ENCODE measurements at places on chromosomes 3 and 15.

DNA sequence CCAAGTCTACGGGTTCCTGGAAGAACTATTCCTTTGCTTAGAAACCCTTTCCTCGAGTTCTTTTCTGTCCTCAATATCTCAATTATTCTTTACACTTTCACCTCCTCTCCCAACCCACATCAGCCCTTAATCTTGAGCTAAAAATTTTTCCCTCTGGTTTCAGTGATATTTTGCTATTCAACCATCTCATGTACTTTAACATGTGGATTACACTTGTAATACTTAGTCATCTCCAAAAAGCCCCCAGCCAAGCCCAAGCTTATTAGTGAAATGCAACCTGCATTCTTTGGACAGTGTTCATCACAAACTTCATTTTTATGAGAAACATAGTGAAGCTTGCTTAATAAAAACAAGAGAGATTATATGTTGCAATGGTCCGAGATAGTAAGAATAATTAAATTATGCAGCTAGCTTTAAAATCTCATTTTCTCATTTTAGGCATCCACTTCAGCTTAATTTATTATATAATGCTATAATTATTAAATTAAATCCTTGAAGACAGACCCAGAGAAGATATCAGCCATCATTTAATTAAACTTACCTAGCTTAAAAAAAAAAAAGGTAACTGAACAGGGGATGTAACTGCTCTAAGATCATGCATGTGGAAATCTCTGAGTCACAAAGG, 534.5 kb upstream of the TBL1XR1 start:
- DNase-seq, result no peak

DNA sequence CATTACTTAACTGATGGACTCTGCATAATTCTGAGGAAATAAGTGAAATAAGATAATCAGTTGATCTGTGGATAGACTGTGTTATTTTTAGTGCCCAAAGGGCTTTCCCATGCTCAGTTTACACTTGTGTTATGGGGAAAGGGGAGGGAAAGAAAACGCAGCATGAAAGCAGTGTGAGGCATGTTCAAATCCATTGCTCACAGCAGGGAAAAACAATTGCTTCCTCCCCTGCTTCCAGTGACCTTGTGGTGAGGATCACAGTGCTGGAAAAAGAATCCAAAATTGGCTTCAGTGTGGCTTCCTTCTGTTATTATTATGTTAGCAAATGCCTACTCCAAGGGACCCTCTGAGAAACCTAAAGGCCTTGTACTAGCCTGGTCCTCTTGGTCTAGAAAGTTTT, 285.1 kb upstream of the CDIN1 start:
- DNase-seq, result no peak

DNA sequence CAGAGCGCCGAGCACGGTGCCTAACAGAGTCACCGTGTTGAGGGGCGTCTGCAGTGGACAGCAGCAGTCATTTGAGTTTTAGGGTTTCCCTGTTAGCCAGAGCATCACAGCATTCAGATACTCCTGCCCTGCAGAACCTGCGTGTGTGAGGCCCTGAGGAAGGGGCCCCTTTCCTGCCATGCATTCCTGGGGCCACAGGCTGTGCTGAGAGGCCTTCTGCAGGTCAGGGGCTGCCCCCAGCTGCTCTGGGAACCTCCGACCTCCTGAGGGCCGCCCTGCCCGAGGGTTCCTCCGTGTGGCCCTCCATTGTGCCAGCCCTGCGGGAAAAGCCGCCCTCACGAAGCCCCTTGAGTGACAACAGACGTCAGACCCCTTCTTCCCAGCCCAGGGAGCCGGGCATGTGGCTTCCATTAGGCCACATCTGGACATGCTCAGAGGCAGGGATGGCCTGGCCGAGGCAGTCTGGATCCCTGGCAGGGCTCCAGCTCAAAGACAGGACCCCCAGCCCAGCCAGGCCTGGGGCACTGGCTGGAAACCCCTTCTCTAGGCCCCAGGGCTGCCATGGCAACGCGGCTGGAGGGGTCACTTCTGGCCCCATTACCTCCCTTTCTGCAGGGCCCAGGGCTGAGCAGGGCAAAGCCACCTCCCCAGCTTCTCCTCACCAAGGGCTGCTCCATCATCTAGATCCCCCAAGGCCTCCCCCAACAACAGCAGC, 25.3 kb downstream of the FBLN2 start:
- DNase-seq, result no peak

- DNase-seq, result no peak
Observed at GRCh38 chr15:99485153-99485961, 80.4 kb upstream of the MEF2A start.

DNA sequence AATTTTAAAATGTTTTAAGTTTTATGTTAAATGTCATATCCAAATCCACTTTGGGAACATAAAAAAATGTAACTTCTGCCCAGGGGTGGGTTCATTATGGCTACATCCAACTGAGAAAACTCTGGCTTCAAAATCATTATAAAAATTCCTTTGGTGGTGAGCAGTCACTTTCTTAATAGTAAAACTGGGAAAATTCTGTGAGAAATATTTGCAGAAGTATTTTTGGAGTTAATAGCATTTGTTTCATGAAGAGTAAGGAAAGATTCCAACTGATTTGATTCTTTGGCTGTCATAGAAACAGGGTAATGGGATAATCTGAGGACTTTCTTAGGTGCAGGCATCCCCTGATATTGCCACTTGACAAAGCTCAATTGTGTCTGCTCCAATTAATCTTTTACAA, 38.8 kb downstream of the CPA3 start:
- DNase-seq, result no peak

GRCh38 chr3:138367911-138368310, 19.5 kb downstream of the MRAS start:
- no peak for DNase-seq

DNA sequence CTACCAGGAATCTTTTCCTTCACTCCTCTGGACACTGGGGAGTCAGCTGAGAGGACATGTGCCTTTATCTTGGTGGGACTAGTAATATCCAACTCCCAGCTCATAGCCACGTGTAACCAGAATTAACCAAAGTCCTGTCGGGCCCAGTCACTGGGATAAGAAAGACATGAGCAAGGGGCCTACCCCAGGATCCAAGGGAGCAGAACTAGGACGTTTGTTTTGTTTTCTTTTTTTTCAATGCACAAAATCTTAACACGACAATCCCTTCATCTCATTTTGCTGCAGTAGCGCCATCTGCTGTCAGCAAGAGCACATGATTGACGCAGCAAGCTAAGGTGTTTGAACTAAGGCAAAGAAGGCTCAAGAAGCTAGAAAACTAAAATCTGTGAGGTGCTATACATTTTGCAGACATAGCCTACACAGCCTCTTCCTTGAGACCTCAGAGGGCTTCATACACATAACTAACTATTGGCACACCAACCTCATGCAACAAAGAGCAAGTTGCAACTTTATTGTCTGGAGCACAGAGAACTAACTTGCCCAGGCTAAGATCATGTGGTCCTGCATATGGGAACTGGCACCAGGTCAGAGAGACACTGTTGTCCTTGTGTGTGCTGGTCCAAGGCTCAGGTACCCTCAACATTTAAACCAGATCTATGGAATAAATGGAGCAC, 43.6 kb downstream of the RLBP1 start:
- peak; percentile 52 for DNase-seq

DNA sequence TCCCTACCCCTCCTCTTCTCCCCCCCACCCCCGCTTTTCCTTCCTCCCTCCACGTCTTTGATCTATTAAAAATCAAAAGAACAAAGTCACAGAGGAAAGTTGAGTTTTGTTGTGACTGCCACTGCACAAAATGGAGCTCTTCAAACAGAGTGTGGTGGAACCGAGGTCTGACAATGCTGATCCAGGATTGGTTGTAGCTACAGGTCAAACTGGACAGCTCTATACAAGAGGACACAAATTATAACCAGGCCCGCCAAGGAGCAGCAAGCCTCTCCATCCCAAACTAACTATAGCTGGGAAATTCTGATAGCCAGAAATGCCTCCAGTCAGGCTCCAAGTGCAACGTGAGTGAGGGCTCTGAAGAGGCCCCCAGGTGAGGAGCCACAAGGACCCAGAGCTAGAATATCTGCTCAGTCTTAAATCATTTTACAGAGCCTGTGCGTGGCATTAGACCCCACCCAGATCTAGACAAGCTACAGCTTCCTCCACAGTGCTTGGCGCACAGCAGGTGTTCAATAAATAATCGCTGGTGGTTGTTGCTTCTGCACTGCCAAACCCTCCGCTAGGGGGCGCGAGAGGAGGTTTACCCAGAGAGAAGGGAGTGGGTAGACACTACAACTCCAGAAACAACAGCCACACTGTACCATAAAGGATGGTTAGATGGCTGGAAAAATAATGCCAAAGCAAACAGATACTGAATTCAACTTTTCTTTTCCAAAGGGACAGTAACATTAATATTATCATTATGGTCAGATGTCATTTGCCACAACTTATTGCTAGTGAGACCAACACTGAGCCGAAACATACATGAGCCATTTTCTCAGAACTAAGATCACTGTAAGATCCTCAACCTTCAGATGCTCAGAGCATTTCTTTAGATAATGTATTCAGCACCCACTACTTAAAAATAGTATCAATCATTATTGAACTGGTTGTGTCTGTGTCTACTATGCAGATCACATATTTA, 44.6 kb downstream of the ZIC4 start:
- no peak for DNase-seq

DNA sequence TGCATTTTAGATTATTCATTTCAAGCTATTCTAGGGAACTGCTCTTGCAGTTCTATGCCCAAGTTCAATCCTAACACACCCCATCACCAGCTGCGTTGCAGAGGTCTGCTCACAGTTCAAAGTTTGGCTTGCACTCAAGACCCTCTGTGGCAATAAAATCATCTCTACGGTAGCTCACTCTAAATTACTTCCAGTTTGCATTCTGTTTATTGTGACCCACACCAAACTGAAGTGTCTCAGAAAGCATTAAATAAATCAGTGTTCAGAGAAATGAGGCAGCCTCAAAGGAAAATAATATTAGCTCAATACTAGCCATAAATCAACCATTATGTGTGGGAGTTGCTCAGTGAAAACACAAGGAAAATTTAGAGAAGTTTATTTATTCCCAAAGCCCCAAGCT, 250.3 kb downstream of the MAGI1 start:
- DNase-seq, result no peak

GRCh38 chr3:86895202-86895601, 95.7 kb downstream of the VGLL3 start:
- no peak for DNase-seq

DNA sequence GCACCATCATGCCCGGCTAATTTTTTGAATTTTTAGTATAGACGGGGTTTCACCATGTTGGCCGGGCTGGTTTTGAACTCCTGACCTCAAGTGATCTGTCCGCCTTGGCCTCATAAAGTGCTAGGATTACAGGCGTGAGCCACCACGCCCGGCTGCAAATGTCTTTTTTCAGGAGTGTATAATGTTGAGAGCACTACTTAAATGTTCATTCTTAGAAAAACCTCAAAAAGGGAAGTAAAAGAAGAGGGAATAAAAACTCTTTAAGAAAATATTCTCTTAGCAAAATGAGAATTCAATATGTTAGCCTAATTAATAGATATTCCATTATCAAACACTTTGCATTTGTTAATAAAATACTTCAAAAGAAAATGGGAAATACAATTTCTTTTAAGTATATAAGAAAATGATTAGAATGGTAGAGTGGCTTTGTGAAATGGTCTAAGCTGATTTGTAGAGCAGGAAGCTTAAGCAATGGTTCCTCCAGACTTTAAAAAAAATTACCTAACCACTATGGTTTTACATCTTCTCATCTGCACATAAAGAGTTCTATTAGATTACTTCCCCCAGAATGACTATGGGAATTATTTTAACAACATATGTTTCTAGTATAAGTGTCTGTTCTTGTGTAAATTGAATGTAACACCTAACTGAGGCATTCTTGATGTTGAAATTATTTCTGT, 226.7 kb upstream of the ALCAM start:
- DNase-seq, result no peak

DNA sequence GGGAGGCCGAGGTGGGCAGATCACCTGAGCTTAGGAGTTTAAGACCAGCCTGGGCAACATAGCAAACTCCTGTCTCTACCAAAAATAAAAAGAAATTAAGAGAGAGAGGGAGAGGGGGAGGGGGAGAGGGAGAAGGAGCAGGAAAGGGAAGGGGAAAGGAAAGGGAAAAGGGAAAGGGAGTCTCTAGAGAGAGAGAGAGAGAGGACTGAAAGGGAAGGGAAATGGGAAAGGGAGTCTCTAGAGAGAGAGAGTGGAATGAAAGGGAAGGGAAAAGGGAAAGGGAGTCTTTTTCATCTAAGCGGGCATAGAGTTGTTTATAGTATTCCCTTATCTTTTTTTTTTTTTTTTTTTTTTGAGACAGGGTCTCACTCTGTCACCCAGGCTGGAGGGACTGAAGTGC, 148.1 kb downstream of the NEO1 start:
- DNase-seq, result no peak

GRCh38 chr15:86624261-86625036, 544.8 kb downstream of the AGBL1 start:
- DNase-seq, result peak; percentile 65

- peak; percentile 9 for DNase-seq
Observed at GRCh38 chr3:37862219-37862902, 681 bp downstream of the CTDSPL start.

- no peak for DNase-seq
Observed at GRCh38 chr3:63981980-63982379, 41.3 kb downstream of the PSMD6 start.

GRCh38 chr15:59741274-59741906, 52.3 kb upstream of the BNIP2 start:
- DNase-seq, result no peak

GRCh38 chr15:80487839-80488390, 83.7 kb downstream of the ARNT2 start:
- DNase-seq, result no peak

- DNase-seq, result no peak
Observed at GRCh38 chr3:66662894-66663293, 162.1 kb upstream of the LRIG1 start.

DNA sequence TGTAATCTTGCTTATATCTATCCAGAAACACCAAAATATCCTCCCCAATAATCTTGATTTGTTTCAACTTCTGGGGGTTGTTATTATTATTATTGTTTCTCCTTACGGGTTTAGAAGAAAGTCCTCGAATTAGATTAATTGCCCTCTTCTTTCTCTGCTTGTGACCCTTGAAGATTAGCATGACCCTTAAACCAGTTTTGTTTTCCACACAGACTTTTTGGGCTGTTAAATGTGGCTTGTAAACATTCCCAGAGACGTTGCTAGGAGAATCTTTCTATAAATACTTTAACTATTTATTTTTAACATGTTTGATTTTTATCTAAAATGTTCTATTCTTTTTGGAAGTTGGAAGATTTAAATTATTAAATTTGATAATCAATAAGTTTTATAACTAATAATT, 4.3 kb upstream of the SUCNR1 start:
- DNase-seq, result no peak

GRCh38 chr3:65439641-65440284, 599.0 kb downstream of the MAGI1 start:
- no peak for DNase-seq

DNA sequence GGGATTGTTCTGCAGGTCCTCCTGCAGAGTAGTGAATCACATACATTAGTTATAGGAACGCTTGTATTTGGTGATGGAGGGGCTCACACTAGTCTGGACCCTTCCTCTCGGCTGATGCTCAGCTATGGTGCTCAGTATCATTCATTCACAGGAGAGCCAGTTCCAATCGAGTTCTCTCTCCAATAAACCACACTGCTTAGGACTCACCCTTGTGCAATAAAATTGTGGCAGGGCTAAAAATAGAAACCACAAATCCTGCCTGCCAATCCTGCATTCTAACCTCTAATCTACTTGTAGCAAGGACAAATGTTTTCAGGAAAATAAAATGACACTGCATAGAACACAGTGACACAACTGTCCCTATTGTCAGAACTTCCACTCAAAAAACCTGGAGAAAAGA, 138.4 kb upstream of the TBL1XR1 start:
- DNase-seq, result no peak

All from CD4-positive, alpha-beta T cell treated with Interleukin-6 at 100 ng/mL for 8 hours (primary cell).